ENCODE measurements at places on chromosomes 3 and 15. TPM values are rescaled to one million over a fixed set of nuclear protein-coding genes. Genes with fewer than 3 reads are reported as not detected.

GRCh38 chr15:23565395-23566070, at the start of gene MKRN3:
TSS of gene MKRN3 (plus strand) at chr15:23565674. CDS start at chr15:23565783, 109 bp downstream.
- peak; percentile 44 for DNase-seq

DNA sequence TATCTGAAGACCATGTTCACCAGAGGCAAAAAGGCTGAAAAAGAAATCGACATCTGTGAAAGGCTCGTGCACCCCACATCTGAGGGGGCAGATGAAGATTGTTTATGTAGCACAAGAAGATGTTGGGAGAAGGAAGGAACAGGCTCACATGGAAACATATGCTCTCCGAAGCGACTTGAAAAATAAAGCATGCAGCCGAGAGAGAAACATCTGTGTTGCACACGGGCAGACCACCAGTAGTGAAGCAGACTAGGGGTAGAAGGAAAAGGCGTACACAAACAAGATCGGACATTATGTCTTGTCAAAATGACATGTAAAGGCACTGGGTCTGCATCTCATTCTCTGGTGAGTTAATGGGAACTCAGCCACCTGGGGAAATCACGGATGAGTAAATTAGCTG, 356.5 kb downstream of the ZIC4 start:
- no peak for DNase-seq

CCR3 gene
- polyA plus RNA-seq, result not detected

DNA sequence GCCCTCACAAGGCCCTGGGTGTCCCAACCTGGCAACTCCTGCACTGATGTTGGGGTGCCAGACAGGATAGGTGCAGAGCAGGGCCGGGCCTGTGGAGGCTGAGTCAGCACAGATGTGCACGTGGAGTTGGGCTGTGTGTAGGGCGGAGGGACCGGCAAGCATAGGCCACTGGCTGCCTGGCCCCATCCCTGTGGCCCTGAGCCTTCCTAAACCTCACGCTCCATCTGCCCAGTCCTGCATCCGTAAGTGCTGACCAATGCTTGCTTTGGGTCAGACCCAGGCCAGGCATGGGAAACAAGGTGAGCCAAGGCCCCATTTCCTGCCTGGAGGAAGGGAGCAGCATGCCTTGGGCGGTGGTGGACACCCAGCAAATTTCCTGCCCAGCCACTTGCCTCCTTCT, 5.8 kb upstream of the IQSEC1 start:
- DNase-seq, result no peak

SLC6A20 gene
- polyA plus RNA-seq, result not detected

MST1R gene
- 1.9 TPM for polyA plus RNA-seq

GRCh38 chr15:87732976-87733375, 523.6 kb downstream of the NTRK3 start:
- DNase-seq, result no peak

DNA sequence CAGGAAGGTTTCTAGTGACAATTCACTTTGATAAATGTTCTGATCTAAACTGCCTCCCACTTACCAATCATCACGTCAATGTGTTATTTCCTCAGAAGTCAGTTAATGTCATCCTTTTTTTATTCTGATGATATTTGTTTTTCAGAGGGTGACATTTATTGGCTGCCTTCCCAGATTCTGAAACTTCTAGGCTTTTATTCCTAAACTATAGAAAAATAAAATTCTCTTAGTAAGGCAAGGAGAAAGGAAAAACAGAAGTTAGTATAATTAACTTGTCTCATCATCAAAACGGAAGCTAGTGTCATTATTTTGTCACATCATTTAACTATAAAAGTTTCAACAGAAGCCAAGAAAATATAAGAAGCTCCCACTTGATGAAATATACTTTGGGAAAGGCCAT, 100.0 kb upstream of the C3orf80 start:
- no peak for DNase-seq

TIGIT gene
- 0.07 TPM for polyA plus RNA-seq

PLSCR2 gene
- polyA plus RNA-seq, result not detected

- DNase-seq, result no peak
Observed at GRCh38 chr3:72594615-72595215, 253.5 kb downstream of the SHQ1 start.

DNA sequence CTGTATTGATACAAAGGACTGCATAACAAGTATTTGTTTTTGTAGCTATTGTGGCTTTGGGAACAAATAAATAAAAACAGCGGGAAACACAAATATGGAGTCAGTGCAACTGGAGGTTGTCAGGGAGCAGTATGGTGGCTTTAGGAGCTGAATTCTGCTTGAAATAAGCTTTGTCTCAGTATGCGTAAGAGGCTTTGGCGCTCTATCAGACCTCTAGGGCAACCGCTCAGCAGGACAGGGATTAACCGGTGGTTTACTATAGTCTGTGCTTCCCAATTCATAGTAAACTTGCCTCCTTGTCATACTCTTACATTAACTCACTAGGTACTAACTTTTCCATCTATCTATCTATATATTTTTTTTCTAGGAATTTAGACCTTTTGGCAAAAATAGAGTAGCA, 104.6 kb downstream of the ZIC1 start:
- DNase-seq, result no peak

ERICH6 gene
- polyA plus RNA-seq, result not detected

- DNase-seq, result no peak
Observed at GRCh38 chr3:154779571-154779970, 300.5 kb upstream of the MME start.

- DNase-seq, result peak; percentile 56
Observed at GRCh38 chr15:60685346-60685937, 206.5 kb upstream of the ICE2 start.

FEZF2 gene
- not detected for polyA plus RNA-seq

AMT gene
- 20.0 TPM for polyA plus RNA-seq

CDCP1 gene
- 0.09 TPM for polyA plus RNA-seq

DNA sequence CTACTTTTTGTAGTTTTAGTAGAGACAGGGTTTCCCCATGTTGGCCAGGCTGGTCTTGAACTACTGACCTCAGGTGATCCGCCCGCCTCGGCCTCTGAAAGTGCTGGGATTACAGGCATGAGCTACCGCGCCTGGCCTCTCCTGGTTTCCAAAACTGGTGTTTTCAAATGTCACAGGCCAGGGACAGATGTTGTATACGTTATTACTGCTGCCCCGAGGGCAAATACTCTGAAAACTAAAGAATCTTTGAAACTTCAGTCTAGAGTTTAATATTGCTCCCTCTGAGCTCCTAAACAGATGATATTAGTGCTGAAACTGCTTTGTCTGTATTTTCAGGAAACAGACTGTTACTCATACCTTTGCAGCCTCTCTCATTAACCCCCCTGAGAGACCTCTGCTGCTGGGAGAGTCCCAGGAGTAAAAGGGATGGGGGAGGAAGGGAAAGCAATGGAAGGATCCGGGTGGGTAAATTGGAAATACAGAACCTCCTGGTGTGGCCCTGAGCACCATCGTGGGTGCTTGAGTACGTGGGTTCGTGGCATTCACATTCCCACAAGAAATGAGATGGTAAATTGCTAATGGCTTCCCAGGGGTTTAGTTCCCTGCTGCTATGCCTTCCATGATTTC, 96.3 kb upstream of the IGF1R start:
- no peak for DNase-seq

- no peak for DNase-seq
Observed at GRCh38 chr15:79094611-79095021, 4.0 kb upstream of the RASGRF1 start.

TMIE gene
- 0.95 TPM for polyA plus RNA-seq

- no peak for DNase-seq
Observed at GRCh38 chr15:25770618-25771337, 92.3 kb downstream of the ATP10A start.

Measured in right cardiac atrium (tissue), 5 donors.